EH (cell line): ENCODE measurements at places on chromosomes 4 and X.

- DNase-seq, result peak; percentile 48
These were observed 26.4 kb downstream of the PPP1R2C start for GRCh38 chrX:42751573-42751972.

GRCh38 chr4:44983083-44983482 lies 256.7 kb upstream of the GNPDA2 start:
- DNase-seq, result no peak

- DNase-seq, result peak; percentile 74
These were observed 557.7 kb upstream of the TENM3 start for GRCh38 chr4:181685461-181685860.

DNA sequence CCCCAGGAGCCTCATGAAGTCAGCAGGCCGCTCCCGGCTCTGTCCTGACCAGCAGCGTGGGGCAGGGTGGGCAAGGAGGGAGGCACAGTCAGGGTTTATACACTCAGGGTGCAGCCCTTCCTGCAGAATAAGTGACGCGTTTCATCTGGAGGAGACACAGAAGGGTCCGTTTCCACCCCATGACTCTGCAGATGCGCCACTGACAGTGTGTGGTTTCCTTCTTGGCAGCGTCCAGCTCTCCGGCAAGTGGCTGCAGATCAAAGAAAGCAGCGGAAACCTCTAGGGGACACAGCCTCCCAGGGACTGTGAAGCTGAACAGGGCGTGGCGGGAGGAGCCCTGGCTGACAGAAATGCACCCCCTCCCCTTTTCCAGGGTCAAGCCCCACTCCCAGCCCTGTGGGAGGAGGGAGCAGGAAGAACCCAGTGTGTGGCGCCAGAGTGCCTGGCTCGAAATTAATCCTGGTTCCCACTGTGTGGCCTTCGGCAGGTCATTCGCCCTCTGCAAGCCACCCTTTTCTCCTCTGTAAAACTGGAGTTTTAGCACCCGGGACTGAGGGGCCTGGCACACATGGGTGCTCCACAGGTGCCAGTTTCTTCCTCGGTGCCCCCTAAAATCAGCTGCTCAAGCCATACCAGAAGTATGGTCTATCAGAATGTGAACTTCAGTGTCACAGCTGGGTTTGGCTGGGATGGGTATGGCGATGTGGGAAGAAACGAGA lies 17.3 kb upstream of the TBC1D14 start:
- DNase-seq, result peak; percentile 74

GRCh38 chr4:157772907-157773306 lies 399.9 kb downstream of the GASK1B start:
- DNase-seq, result no peak

DNA sequence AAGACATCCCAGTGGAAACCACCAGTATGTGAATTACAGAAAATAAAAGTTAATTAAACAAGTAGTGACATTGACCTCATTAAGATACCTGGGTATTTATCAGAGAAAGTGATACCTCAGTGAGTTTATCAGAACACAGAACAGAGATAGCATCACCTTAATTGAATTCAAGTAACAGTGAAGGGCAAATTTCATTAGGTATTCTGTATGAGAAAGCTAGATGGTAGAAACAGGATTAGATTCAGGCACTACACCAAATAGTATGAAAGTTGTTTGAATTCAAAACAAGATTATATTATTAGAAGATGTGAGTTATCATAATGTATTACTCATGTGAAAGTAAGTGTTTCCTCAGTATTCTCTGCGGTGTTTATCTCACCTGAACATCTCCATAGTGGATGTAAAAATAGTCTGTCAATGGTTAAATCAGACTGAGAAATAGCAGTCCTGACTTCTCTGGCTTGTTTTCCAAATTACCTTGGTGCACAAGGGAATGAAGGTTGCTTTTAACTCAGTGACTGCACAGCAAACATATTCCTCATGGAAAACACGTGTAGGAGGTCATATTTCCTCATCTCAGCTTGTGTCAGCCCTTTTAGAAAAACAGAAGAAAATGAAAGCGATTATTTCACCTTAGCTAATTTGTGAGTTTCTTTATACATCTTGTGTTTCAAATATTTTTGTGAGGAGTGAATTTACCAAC lies 79.9 kb upstream of the PCDH18 start:
- no peak for DNase-seq

GRCh38 chr4:15362541-15362940 lies 65.3 kb upstream of the C1QTNF7 start:
- no peak for DNase-seq

DNA sequence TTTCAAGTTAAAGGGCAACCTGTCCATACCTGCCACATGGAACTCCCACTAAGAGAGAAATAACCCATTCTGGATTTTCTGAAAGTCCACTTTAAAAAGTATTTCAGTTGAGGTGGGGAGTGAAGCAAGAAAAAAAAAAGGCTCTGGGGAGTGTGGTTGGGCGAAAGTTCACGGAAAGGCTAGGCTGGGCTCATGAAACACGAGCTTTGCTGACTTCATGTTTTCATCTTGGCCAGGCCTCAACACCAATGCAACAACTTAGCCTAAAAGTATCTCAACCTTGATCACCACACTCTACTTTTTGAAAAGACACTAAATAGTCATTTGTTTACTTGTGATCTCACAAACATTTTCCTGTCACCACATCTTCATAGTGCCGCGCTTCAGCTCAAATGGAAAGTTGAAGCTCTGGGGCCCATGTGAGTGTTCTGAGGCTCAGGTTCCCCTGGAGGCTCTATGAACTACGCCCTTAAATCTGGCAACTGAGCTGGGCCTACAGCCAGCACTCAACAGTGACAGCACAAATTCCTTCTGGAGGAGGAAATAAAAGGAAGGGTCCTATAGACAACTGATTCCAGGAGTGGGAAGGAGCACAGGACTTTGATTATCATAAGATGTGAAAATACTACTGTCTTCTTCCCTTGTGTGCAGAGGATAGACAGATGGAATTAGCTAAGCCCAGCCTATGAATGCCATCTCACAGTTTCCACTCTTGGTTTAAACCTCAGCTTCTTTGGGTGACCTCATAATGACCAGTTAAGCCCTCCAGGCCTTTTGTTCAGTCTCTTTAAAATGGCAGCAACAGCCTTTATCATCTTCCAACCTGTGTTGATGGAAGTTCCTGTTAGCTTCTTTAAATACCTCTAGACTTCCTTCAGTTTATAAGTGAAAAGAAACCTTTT lies 5.1 kb downstream of the CD40LG start:
- no peak for DNase-seq

DNA sequence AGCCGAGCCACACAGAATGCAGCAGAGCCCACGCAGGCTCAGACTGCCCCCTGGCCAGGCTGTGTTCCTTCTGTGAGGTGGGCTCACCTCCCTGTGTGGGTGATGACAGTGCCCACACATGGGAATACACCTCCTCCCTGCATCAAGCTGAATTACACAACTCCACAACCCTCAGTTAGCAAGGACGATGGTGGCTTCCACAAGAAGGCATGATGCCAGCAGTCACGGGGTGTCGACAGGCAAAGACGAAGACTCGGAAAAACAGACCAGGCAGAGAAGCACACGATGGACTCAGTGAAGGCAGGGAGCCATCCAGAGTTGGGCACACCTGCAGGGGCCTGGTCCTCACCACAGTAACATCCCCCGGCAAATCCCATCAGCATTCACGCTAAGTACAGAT lies 12.1 kb downstream of the LETM1 start:
- no peak for DNase-seq

DNA sequence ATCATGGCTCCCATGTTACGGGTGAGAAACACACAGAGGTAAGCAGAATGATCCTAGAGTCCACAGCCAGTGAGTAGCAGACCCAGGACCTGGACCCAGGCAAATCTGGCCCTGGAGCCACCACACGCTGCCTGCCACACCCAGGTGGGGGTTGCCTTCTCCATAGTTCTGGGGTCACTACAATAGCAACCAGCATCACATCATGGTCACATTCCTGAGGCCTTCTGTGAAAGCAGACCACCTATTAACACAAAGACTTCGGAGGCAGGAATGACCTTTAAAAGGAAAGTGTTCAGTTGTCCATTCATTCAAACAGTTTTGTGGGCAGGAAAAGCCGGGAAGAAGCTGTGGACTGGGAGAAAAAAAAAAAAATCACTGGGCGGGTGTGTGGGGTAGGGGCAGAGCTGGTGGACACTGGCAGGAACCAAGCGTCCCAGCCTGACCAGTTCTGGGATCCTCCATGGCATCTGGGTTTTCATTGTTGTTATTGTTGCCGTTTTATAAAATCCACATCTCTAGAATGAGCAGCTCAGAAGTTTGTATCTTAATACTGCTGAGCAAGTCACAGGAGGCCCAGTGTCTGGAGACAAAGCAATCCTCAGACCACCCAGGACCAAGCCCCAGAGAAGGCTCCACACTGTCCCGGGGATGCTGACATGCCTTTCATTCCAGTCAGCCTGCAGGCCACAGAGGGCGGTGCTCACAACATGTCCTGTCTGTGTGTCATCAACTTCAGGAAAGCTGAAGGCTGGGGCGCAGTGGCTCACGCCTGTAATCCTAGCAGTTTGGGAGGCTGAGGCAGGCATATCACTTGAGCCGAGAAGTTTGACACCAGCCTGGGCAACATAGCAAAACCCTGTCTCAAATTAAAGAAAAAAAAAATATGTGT lies 67.0 kb downstream of the SEL1L3 start:
- peak; percentile 96 for DNase-seq

DNA sequence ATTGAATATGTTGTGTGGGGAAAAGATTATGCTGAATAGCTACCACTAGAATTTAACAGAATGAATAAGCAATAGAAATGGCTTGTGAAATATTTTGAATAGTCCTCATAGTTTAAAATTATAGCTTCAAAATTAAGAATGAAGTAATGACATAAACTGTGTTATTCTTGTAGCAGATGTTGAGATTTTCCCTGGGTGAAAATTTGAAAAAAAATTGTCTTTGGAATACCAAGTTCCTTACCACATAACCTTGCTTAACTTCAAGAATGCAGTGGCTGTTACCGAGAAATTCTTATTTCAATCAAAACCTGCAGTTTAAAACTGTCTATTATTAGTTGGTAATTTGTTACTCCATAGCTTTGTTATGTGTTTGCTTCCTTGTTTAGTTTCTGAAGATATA lies 1268.6 kb downstream of the RAPGEF2 start:
- DNase-seq, result no peak

GRCh38 chr4:98997166-98997565 lies 1.6 kb downstream of the METAP1 start:
- no peak for DNase-seq

- DNase-seq, result no peak
These were observed 111.7 kb upstream of the RPS6KA3 start for GRCh38 chrX:20378233-20378920.

DNA sequence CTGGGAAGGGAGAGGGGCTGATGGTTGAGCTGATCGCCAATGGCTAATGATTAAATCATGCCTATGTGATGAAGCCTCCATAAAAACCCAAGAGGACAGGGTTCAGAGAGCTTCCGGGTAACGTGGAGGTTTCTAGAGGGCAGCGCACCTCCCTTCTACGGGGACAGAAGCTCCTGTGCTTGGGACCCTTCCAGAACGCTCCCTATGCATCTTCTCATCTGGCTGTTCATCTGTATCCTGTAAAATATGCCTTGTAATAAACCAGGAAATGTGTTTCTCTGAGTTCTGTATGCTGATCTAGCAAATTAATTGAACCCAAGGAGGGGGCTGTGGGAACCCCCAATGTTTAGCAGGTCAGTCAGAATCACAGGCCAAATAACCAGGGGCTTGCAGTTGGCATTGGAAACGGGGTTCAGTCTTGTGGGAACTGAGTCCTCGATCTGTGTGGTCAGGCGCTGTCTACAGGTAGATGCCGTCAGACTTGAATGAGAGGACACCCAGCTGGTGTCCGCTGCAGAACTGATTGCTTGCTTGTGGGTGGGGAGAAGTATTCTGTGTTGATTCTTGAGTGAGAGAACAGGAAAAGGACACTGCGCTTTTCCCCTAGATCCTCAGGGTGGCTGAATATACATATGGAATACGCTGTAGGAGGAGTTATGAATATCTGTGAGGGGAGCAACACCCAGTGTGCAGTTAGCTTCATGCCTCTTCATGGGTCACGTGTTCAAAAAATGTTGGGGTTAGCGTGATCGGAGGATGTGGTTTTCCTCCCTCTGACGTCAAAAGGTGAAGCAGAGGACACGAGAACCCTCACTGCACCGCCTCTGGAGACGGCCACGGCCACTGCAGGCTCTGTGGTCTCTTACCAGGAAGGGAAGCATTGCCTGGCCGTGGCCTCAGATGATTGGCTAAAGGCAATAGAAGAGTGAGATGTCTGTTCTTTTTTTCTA lies 29.2 kb downstream of the HTT-AS start:
- peak; percentile 75 for DNase-seq

DNA sequence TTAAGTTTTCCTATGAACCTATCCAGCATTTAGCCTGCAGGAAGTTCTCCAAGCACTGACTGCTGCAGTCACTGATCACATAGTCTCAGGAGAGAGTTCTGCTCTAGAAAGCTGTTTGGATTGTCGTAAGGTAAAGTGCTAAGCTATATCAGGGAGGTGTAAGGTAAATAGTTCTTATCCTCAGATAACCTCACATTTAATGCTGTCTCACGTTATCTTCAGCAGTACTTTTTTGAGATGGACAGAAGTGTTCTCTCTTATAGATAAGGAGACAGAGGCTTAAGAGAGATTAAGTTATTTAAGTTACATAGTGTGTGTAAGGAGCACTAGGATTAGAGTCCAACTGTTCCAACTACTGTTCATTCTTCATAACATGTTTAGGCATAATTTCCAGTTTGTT lies 77.9 kb downstream of the STIM2 start:
- DNase-seq, result no peak

DNA sequence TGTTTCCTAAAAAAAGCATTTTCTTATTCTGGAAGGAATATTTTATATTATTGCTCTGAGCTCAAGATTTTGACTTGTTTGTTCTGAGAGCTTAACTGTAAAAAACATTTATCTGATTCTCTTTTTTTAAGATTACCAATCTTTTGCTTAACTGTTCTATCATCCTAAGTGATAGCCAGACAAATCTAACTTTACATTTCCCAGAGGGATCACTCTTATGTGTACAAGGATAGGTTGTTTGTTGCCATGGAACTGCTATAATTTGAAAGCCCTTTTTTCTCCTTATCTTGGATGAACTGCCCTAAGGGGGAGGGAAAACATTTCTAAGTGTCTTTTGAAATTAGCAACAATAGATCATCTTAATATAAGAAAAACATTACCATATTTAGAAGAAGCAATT lies 494.7 kb downstream of the TRAM1L1 start:
- no peak for DNase-seq

DNA sequence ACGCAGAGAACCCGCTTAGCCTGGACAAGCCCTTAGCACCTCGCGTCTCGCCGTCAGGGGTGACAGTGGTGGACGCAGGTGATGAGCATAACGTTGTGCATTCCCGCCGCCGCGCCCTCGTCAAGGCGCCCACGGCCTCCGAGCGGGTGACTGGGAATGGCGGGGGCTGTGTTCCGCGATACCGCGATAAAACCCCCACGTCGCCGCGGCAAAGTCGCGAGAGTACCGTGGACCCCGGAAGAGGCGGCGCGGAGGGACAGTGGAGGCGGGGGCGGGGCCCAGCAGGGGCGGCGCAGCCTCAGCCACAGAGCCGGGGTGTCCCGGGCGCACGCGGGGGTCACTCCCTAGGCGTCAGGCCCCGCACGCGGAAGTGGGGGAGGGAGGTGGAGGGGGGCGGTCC lies 53.8 kb downstream of the ZFYVE28 start:
- peak; percentile 78 for DNase-seq

- DNase-seq, result no peak
These were observed 378.5 kb downstream of the FAT4 start for GRCh38 chr4:125693228-125693627.
